Activated CD8-positive, alpha-beta memory T cell treated with anti-CD3 and anti-CD28 coated beads for 1 hour (primary cell): ENCODE measurements at places on chromosomes 3 and 15.

DNA sequence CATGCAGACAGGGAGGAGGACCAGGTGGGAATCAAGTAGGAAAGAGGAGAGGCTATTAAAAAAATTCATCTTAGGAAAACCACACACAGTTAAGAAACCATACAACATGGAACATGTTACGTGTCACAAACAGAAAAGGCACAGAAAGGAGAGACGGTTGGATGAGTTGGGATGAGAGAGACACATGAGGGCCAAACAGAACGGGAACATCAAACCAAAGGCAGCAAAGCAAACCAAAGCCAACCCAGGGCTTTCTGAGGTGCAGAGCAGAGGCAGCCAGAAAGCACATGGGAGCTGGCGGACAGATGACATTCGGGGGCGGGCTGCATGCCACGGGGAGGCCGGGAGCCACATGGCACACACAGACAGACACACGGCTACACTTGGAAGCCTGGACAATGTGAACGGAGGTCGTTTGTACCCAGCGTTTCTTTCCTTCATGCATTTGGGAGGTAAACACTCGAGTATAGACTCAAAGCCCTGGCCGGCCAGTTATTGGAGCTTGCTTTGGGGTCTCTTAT lies 8.6 kb upstream of the SEC13 start:
- DNase-seq: no peak

DNA sequence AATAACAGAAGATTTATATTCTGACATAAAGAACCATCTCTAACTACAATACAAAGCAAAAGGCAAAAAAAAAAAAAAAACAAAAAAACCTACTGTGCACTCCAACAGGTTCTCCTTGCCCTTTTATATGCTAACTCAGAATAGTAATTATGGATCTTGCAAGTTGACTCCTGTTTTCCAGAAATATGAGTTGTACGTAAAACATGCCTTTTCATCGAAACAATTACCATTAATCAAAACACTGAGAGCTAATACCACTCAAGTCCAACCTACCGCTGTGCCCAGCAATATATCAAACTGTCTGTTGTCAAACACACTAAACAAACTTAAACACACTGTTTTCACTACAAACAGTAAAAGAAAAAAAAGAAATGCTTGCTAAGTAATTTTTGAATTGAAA lies 389.8 kb downstream of the TBC1D5 start:
- DNase-seq: no peak

DNA sequence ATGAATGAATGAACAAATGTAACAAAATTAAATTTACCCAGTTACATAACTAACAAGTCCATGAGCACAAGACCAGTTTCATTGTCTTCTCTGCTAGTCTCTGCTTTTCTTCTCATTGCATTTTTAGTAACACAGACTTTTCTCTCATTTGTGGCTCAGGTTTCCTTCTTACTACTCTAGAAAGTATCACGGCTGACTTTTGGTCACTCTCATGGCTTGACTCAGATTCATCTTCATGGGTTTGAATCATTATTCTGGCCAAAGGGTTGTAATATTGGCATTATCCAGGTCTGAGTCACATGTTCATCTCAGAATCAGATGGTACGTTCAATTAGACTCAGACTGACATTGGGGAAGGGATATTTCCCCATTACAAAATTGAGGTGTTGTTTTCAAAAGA lies 121.5 kb upstream of the SATB1 start:
- DNase-seq: no peak

- no peak for DNase-seq
Observed at GRCh38 chr15:44029003-44029402, 166.1 kb downstream of the FRMD5 start.

DNA sequence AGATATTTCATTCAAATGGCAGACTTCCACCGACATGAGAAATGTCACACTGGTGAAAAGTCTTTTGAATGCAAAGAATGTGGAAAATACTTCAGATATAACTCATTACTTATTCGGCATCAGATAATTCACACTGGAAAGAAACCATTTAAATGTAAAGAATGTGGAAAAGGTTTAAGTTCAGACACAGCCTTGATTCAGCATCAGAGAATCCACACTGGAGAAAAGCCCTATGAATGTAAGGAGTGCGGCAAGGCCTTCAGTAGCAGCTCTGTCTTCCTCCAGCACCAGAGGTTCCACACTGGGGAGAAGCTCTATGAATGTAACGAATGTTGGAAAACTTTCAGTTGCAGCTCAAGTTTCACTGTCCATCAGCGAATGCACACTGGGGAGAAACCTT lies 8.6 kb upstream of the ZNF621 start:
- DNase-seq: no peak

DNA sequence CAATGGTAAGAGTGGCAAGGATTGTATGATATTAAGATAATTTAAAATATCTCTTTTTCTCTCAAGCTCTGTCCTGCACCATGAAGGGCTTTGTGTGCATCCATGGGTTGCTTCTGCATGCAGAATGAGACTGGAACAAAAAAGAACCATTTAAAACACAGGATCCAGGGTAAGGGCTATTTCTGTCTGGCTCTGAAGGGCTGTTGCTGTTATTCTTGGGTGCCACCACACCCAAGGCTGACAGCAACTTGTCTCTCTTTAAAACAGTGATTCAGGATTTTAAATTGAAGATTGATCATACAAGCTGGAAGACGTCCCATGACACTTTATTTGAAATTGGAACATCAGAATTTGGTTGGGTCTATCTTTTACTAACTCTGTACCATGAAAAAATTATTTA lies 268.8 kb upstream of the CNTN3 start:
- DNase-seq: no peak

DNA sequence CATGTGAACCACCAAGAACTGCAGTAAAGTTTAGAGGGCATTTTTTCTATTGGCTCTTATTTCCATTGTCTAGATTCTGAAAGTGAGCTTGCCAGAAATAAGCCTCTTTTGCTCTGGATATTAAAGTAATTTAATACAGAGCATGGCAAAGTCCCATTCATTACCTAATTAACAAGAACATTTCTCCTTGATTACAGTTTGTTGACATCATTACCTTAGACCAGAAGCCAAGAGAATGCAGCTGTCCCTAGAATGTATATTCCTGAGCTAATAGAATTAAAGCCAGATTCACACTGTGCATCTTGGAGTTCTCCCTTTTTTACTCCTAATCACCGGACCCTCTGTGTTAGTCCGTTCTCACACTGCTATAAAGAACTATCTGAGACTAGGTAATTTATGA lies 46.4 kb upstream of the TM4SF4 start:
- no peak for DNase-seq

GRCh38 chr3:130939753-130940152 lies 45.9 kb downstream of the ATP2C1 start:
- no peak for DNase-seq

DNA sequence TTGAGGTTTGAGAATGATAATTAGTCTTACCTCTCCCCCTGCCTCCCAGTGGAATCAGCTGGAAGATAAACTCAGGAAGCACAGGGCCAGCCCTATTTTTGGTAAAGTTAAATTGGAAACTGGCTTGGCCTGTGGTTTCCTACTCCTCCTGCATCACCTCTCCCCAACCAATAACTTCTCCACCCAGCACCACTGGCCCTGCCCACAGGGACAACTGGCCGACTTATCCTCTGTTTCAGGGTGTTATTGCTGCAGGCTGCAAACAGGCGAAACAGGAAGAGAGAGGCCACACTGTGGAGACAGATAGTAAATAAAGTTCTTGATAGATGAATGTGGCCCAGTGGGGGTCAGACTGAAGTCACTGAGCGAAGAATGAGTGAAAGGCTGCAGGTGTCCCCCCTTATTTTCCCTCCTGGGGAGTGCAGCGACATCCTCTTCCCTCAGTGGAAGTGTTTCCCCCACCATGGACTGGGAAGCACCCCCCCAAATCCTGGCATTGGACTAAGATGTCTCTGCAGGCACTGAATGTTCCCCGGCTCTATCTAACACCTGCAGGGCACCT lies 47.1 kb downstream of the PDIA5 start:
- no peak for DNase-seq

GRCh38 chr3:72306800-72307341 lies 521.9 kb upstream of the PROK2 start:
- DNase-seq: no peak

GRCh38 chr15:60419753-60420152 lies 22.0 kb upstream of the ANXA2 start:
- DNase-seq: no peak

DNA sequence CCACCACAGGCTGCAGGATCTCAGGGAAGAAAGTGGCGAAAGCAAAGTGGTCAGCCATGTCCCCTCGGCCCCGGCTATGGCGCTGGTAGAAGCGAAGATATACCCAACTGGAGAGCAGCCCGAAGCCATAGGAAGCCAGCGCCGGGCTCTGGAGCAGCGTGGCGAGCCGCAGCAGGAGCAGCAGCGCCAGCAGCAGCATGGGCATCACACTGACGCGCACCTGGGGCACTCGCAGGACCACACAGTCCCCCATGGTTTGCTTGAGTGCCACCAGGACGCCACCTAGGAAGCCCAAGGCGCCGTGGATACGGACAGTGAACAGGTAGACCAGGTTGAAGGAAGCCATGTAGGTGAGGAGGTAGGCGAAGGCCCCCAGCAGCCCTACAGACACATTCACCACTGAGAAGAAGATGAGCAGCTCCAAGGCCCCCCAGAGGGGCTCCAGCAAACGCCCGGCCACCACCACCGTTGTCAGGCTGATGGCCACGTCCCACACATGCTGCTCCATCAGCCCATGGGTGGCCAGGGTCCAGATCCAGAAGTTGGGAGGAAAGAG lies 888 bp downstream of the TMEM115 start:
- no peak for DNase-seq

GRCh38 chr3:140758791-140759444 lies 81.1 kb downstream of the TRIM42 start:
- DNase-seq: no peak

- no peak for DNase-seq
Observed at GRCh38 chr3:145244327-145244726, 916.7 kb downstream of the PLOD2 start.

DNA sequence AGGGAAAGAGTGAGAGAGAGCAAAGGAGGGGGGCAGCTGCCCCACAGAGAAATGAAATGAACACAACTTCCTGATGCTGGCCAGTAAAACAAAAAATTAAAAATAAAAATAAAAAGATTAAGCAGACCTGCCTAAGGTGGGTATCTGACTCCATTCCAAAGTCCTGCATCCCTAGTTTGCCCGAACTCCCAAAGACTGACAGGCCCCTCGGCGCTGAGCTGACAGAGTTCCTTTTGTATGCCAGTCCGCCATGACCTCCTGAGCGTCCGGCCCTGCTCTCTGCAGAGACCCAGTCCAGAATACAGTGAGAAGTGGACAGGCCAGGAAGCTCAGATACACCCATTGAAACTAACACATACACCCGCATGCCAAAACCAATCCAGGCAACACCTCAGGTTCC lies 54.9 kb downstream of the CHDH start:
- no peak for DNase-seq

DNA sequence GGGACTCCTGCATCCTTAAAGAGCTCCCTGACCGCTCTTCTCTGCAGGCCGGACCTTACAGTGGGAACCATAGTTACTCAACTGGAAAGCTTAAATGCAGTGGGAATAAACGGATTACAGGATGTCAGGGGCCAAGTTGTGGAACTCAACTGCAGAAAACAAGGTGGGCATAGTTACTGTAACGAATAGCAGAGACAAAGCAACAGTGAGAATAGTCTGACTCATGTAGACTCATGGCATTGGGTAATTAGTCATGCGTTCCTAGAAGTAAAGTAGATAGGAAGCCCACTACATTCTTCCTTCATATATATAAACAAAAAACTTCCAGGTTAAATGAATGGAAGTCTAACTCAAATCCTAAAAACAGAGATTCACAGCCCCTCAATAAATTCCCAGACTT lies 95.5 kb upstream of the CHRNA7 start:
- DNase-seq: no peak

- DNase-seq: no peak
Observed at GRCh38 chr3:197229178-197229577, 69.2 kb downstream of the DLG1 start.

GRCh38 chr3:159855599-159856346 lies 132.9 kb upstream of the IL12A start:
- no peak for DNase-seq

DNA sequence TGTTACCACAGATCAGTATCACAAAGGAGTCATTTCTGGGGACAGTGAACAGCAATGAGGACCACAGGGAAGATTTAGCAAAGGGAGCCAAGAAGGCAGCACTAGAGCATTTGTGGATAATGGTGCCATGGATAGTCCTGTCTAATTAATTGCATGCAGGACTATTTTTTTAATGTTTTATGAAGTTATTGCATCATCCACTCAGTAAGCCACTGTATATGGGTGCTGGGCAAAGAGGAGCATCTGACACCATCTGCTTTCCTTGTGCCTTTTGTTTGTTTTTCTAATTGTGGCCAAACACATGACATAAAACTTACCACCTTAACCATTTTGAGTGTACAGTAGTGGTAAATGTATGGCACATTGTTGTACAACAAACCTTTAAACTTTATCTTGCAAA lies 301.1 kb upstream of the LRRFIP2 start:
- no peak for DNase-seq

DNA sequence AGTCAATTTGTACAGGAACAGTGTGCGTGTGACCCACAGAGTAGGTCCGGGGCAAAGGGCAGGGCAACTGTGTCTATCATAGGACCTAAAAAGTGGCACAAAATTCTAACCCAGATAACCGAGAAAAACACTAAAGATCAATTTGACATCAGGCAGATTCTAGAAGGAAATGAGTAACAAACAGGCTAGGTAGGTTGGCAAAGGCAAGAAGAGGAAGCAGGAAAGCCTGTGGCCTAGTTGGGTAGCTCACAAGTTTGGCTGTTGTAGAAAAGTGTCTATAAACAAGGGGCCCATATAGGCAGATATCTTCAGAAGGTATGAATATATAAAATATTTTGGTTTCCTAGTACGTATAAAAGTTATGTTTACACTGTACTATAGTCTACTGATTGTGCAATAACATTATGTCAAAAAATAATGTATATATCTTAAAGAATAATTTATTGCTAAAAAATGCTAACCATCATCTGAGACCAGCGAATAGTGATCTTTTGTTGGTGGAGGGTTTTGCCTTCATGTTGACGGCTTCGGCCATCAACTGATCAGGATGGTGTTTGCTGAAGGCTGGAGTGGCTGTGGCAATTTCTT lies 13.3 kb upstream of the OR5K1 start:
- no peak for DNase-seq
